H1 (cell line): ENCODE measurements at places on chromosomes 5 and 9. TPM values are rescaled to one million over a fixed set of nuclear protein-coding genes. Genes with fewer than 3 reads are reported as not detected.

GRCh38 chr5:96279801-96280542 lies 153.1 kb downstream of the PCSK1 start:
- no peak for DNase-seq

GRCh38 chr5:121029536-121030245 lies 565.6 kb downstream of the PRR16 start:
- no peak for DNase-seq

DNA sequence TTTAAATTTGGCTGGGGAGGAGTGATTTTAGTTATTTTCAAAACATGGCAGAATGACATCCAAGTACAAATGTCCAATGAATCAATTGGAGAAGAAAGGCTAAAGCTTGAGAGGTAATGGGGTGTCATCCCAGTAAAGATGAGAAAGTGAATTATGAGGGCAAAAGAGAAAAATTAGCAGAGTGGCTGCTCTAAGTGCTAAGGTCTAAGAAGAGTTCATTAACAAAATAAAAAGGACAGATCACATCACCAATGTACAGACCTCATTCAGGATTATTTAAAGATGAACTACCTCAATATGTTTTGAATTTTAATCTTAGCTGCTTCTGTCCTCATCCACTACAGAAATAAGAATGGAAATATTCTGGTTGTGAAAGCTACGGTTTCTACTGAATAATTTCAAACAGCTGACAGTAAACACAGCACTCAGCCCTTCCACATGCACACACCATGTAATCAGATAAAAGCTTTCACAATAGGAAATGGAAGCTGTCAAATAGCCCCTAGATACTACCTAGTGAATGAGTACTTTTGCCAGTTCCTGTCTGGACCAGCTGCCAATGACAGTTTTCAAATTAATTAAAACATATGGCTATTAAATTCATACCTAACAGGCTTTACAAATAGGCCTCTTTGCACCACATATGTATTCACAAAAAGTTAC lies 171.5 kb downstream of the SSBP2 start:
- no peak for DNase-seq

The PCDHA4 gene
- 5.3 and 5.7 TPM in 2 replicates for total RNA-seq

- DNase-seq = no peak
Measured at GRCh38 chr5:147451193-147451592, 58.7 kb downstream of the DPYSL3 start.

DNA sequence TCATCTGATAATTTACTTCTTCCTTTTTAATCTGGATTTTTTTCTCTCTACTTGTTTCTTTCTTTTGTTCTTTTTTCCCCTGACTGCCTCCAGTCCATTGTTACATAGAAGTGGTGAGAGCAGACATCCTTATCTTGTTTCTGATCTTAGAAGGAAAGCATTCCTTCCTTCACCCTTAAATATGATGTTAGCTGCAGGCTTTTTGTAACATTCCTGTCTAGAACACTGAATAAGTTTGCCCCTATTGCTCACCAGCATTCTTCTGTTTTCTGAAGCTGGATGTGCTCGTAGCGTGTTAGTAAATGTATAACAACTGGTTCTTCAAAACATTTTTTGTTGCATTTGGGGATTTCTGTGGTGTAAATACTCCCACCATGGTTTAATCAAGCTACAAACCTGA lies 136.7 kb upstream of the NFIL3 start:
- DNase-seq = no peak
